Activated effector memory CD4-positive, alpha-beta T cell treated with anti-CD3 and anti-CD28 coated beads, Interleukin-2, amount 50 U/mL, for 16 hours (primary cell): ENCODE measurements at places on chromosomes 3 and 15.
A peak's percentile ranks its signal among the peaks of the same experiment; 100 is the strongest.

GRCh38 chr3:142976621-142977398 is 13.3 kb upstream of the PAQR9 start:
- DNase-seq: no peak

DNA sequence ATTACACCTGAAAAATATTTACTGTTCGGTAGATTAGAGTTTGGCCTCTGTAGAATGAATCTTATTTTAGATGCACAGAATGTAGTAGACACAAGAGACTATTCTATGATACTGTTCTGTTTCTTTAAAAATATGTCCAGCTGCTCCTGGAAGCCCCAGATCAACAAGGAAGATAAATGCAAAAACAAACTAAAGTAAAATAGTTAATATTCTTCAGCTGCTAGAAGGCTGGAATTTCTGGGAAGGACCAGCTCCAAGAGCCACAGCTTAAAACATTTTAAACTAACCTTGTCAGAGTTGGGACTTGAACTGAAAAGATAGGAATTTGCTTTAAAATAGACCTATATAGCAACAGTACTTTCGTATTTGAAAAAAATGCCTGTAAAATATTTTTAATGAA is 277.9 kb downstream of the PTPRG start:
- DNase-seq: no peak

DNA sequence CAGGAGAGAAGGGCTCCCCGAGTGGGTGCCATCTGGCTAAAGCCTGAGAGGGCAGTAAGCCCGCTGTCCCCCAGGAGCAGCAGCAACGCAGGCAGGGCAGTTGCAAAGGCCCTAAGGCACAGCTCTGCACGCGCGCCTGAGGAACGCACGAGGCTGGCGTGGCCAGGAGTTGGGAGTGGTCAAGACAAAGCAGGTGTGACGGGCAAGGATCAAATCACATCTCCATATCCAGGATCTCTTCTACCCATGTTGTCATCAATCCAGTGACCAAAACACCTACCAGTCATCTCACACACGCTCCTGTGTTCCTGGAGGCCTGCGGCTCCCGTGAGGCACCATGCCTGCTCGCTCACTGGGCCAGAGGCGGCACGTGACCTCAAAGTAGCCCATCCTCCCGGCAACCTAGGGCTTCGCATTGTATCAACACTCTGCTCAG is 59.5 kb downstream of the ERC2 start:
- no peak for DNase-seq

DNA sequence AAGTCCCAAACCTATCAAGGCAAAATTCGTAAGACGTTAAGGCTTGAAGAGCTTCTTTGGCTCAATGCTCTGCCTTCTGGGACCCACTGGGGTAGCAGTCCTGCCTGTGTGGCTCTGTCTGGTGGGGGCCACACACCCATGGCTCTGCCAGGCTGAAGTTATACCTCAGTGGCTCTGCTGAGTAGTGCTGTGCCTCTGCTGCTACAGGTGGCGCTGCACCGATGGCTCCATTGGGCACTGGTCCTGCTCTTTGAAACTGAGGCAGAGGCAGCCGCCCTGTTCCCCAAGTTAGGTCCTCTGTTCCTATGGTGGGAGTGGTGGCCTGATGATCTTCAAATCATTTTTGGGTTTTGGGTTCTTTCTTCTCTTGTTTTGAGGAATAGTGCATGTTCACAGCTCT is 68.0 kb upstream of the AP4E1 start:
- no peak for DNase-seq

GRCh38 chr15:93372208-93372864 is 283.3 kb upstream of the RGMA start:
- no peak for DNase-seq

- DNase-seq: no peak
Observed at GRCh38 chr3:83956431-83956830, 1002.4 kb upstream of the CADM2 start.

- DNase-seq: no peak
Observed at GRCh38 chr3:60743631-60744164, 507.6 kb downstream of the FHIT start.

DNA sequence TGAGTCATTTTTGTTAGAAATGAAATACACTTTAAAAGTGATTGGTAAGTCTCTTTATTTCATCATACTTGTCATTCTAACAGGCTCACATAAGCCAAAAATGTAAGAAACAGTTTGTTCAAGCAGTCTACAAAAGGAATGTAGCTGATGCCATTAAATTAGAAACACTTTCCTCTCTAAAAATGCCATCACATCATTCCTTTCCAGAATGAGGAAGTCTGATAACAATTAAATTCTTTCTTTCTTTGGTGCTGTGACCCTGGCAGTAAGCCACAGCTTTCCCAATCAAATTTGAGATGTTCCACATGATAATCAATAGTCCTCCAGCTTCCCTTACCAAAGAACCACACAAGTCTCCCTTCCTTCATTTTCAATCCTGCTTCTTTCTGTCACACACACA is 9.4 kb upstream of the P2RY1 start:
- no peak for DNase-seq

GRCh38 chr3:192207651-192208050 is 519.7 kb downstream of the FGF12 start:
- DNase-seq: no peak

GRCh38 chr15:49441816-49442215 is 18.8 kb downstream of the FGF7 start:
- DNase-seq: no peak

DNA sequence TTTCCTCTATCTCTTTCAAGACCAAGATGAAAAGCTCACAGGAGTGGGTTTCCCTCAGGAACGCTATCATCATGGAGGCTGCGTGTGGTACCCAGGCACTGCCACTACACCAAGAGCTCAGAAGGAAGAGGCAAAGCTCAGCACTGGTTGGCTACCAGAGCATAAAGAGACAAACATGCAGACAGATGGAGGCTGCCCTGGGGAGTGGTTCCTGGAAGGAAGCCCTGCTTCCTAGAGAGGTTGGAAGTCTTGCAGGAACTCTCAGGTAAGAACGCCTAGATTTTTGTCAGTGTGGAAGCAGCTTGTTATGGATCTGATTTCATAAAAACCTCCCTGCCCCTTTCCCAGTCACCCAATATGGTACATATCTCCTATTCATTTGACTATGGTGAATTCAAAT is 49.9 kb upstream of the ADCY5 start:
- DNase-seq: no peak

DNA sequence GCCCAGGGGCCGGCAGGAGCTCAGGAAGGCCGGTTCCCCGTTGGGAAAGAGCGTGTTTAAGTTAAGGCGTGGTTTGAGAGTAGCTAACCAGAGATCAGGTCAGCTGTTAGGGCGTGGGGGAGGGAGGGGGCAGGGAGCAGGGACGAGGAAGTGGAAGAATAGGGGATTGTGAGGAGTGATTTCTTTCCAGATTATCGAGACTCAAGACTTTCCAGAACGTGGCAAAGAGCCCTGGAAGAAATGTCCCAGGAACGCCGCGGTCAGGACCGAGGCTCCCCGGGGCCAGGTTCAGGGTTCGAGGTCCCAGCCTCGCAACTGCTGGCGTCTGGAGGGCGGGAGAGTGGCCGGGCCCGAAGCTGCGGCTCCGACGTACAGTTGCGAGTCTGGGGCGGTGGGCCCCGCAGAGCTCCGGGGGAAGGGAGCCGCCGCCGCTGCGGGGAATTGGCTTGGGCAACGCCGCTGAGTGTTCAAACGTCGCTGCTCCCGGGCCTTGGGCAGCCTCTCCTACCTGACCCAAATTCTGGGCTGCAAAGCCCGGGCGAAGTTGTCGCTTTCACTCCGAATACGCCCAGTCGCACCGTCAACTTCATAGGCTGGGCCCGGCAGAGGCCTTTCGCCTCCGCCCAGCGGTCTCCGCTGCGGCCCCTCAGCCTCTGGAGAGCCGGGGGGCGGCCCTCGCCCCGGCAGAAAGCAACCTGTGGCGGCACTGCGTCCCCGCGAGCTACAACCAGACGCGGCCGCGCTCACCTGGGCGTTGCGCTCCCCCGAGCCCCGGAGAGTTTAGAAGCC is 9.5 kb downstream of the ISL2 start:
- no peak for DNase-seq

DNA sequence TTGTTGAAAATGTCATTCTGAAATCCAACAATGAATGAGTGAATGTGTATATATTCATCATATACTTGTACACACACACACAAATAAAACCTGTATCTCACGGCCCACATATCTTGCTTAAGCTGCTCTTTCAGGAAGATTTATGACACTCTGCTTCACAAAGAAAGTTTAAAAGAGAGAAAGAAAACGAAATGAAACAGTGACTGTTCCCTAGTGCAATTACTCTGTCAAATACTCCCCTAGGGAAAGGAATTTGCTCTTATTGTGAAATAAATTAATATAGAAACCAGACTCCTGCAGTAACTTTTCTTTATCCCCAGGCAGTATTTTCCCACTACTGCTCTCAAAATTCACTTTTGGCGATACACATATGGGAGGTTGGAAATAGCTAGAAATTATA is 329.1 kb downstream of the VPS13C start:
- DNase-seq: no peak

GRCh38 chr3:76585794-76586392 is 454.0 kb upstream of the ROBO2 start:
- DNase-seq: no peak

DNA sequence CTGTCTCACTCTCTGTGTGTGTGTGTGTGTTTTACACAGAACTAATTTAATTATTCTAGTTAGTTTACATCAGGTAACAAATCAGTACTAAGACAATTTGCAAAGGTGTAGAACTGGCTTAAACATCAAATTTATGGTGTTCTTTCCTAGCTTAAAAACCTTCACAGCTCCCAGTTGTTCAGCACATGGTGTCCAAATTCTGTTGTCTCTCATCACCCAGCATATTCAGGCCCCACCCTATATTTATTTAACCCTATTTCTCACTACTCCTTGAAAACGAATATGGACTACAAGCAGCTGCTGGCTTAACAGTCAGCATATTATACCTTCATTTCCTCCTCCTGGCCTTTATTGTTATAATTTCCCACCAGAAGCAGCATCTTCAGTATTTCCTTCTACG is 1.2 kb downstream of the IL20RB start:
- DNase-seq: no peak

DNA sequence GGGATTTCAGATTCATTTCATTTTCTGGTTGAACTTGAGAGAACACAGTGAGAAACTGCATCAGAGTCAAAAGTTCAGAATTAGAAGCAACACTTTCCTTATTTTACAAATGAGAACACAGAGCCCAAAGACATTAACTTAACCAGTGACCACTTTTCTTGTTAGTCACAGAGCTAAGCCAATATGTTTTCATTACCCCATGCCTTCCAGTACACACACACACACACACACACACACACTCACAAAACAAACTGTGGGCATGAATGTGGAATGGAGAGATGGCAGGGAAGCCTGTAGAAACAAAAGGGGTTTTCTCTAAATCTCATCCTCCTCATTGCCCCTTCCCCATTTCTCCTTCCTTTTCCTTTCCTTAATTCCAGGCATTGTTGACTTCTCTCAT is 267.4 kb upstream of the GADL1 start:
- DNase-seq: no peak

DNA sequence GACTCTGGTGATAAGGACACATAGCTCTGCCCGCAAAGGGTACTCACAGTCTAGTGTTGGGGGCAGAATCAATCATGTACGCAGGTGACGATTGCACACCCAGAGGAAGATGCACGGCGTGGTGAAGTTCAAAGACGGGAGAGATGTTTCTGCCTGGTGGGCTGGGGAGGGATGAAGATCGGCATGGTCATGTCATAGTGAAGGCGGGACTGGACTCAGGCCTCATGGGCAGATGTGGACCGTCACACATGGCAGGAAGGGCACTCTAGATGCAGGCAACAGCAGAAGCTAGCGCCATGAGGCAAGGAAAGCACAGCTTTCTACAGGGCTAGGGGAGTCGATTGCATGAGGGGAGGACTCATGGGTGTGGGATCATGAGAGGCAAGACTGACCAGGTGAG is 240.6 kb downstream of the OPA1 start:
- DNase-seq: no peak

GRCh38 chr3:5657106-5657505 is 469.6 kb downstream of the EDEM1 start:
- no peak for DNase-seq

DNA sequence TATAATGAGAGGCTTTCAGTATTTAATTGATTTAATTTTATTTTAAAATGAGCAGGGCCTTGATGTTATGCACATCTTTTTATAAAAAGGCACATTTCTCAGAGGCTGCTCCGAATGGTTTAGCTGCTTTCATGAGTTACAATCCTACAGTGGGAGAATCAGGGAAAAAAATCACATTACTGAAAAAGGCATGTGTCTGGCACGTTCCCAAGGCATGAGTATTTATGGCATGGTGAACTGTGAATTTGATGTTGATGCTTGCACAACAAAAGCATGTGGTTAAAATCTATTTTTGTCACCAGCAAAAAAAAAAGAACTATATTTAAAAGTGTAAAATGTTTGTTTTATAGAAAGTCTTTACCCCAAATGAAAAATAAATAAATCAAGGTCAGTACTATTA is 485.2 kb upstream of the ROBO2 start:
- DNase-seq: no peak

- DNase-seq: no peak
Observed at GRCh38 chr15:77991029-77991406, 86.5 kb downstream of the TBC1D2B start.

GRCh38 chr15:29305556-29305955 is 35.9 kb upstream of the NSMCE3 start:
- DNase-seq: no peak

DNA sequence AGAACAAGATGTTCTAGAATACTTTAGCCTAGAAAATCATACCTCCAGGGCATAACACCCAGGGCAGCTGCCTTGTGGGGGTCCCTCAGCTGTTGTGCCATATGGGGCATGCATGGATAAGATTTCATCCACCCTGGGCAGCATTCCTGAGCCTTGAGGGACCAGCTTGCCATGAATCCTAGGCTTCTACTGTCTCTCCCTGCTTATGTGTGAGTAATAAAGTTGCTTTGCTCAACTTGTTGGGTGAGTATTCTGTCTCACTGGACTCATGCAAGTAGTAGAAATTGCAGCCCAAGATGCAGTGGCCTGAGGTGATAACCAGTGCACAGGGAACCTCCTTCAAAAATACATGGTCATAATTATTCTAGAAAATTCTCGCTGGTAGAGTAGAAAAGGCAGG is 52.1 kb upstream of the EPHB1 start:
- DNase-seq: no peak

DNA sequence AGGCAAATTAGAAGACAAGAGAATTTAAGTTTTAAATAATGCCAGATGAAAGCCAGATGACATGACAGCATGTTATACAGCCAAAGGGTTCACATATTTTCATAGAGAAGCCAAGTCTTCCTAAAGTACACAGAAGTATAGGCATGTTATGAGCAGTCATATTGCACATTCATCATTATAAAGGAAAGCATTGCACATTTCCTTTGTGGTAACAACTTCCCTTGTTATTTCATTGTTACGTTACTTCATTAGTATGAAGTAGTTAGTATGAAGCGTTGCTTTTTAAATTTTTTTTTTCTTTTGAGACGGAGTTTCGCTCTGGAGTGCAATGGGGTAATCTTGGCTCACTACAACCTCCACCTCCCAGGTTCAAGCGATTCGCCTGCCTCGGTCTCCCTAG is 4.6 kb upstream of the ABCC5 start:
- DNase-seq: no peak

- no peak for DNase-seq
Observed at GRCh38 chr3:187210545-187211327, 13.4 kb downstream of the RTP1 start.

GRCh38 chr3:128727996-128728395 is 2.0 kb downstream of the RAB7A start:
- no peak for DNase-seq

GRCh38 chr3:12796171-12797123 is at the start of gene CAND2:
Gene CAND2, plus strand, starts transcription at chr3:12796680. Its CDS starts 41 bp downstream, at chr3:12796721.
- DNase-seq: peak; percentile 77

GRCh38 chr15:39108021-39108420 is 472.9 kb upstream of the THBS1 start:
- no peak for DNase-seq
